ENCODE measurements at places on chromosomes 3 and 15. TPM values are rescaled to one million over a fixed set of nuclear protein-coding genes. Genes with fewer than 3 reads are reported as not detected.

The PLA1A gene
- total RNA-seq = 1.1 TPM

The RPL35A gene
- 1,556 TPM for total RNA-seq

The INKA1 gene
- total RNA-seq = 10.0 TPM

The EAF1 gene
- 19.7 TPM for total RNA-seq

The SLC49A4 gene
- 3.0 TPM for total RNA-seq

The PARP15 gene
- total RNA-seq = 213 TPM

The PTX3 gene
- not detected for total RNA-seq

The MCTP2 gene
- 54.2 TPM for total RNA-seq

The EOMES gene
- total RNA-seq = 0.10 TPM

The PCLAF gene
- 2.0 TPM for total RNA-seq

DNA sequence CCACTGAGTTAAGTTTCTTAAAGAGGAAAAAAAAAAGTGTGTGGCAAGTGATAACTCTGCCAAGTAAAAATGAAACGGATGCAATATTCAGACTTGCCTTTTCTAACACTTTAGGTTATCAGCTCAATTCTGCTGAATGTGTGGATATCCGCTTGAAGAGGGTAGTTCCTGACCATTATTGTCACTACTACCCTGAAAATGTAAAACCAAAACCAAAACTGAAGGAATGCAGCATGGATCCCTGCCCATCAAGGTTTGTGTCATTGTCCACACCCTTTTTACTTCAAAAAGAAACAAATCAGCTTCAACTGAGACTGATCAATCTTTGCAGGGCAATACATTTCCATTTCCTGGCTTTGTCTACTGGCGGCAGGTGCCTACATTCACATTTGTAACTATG is 236.1 kb downstream of the ADAMTSL3 start:
- H3K36me3 ChIP-seq = no peaks in the 10 kb centered on the region
- no peak for DNase-seq

DNA sequence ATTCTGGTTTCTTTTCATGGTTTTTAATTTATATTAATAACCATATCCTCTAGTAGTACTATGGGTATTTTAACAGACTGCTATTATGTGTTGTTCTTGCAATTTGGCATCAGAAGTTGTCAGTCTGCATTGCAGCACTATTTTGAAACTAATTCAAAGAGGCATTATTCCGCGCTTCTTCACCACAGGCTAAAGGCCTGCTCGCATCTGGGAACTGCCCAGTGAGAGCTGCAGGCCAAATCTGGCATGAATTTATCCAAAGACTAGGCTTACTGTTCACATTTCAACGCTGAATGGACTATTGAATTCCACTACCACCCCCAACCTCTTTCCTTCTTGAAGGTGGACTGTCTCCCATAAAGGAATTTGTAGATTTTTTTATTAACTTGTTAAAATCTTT is 310.4 kb upstream of the NR2F2 start:
- no peak for DNase-seq
- H3K4me1 ChIP-seq = no peaks in the 10 kb centered on the region
- no peaks in the 10 kb centered on the region for H3K36me3 ChIP-seq
- no peak overlapping the region for H3K27ac ChIP-seq
- H3K4me3 ChIP-seq = no peak overlapping the region
- no peaks in the 10 kb centered on the region for H3K27me3 ChIP-seq

- no peak overlapping the region for H3K27ac ChIP-seq
- H3K27me3 ChIP-seq = no peaks in the 10 kb centered on the region
- no peaks in the 10 kb centered on the region for H3K4me1 ChIP-seq
- DNase-seq = no peak
- no peak overlapping the region for H3K4me3 ChIP-seq
Observed at GRCh38 chr3:189586941-189587663, 44.1 kb upstream of the TP63 start.

GRCh38 chr15:39756806-39757522 is 25.7 kb downstream of the FSIP1 start:
- no peak overlapping the region for H3K27ac ChIP-seq
- peaks cover 5% of the 10 kb centered on the region for H3K27me3 ChIP-seq
- no peak overlapping the region for H3K4me3 ChIP-seq

DNA sequence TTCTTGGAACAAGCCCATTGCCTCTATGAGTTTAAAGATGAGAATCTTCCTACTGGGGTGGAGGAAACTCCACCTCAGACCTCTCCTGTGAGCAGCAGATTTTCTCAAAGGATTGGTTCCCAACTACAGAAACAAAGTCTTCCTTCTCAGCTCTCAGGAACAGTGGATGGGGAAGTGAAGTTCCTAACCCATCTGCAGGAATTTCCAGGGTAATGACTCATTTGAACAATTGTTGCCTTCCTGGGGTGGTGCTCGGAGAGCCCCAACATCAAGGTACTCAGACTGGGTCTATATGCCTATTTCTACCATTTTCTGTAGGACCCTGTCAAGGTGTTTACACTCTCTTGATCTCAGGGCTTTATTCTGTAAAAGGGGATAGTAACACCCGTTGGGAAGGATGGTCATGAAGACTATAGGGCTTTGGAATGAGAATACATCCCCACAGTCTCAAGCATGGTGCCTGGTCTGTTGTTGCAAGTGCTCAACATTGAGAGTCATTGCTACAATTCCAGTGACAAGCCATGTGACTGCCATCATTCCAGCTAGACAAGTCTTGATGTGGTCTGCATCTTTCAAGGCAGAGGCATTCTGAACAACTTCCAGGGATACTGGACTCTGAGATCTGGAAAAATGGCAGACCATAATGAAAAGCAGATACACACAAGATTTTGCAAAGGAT is 33.0 kb downstream of the TRIM42 start:
- H3K36me3 ChIP-seq = no peaks in the 10 kb centered on the region
- H3K27me3 ChIP-seq = no peaks in the 10 kb centered on the region
- H3K27ac ChIP-seq = no peak overlapping the region
- no peaks in the 10 kb centered on the region for H3K4me1 ChIP-seq

DNA sequence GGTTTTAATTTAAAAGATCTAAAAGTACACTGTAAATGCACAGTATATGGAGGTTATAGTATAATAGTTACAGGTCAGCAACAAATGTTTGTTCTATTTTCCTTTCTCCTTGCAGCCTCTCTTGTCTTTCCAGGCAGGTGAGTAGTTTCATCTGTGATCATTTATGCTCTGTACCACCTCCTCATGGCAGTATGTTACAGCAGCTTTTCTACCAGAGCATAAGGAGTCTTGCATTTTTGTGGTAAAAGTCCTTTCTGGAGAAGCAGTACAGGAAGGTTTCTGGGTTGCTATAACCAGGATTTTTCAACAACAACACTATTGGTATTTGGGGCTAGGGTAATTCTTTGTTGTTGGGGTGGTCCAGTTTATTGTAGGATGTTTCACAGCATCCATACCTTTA is 59.5 kb downstream of the ZNF609 start:
- no peak overlapping the region for H3K27ac ChIP-seq
- no peak overlapping the region for H3K4me3 ChIP-seq
- H3K36me3 ChIP-seq = peaks cover 8% of the 10 kb centered on the region
- DNase-seq = no peak

DNA sequence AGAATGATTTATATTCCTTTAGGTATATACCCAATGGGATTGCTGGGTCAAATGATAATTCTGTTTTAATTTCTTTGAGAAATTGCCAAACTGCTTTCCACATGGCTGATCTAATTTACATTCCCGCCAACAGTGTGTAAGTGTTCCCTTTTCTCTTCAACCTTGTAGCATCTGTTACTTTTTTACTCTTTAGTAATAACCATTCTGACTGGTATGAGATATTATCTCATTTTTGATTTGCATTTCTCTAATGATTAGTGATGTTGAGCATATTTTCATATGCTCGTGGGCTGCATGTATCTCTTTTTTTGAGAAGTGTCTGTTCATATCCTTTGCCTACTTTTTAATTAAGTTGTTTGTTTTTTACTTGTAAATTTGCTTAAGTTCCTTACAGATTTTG is 1264.2 kb downstream of the OTOL1 start:
- H3K4me1 ChIP-seq = no peaks in the 10 kb centered on the region
- no peak overlapping the region for H3K4me3 ChIP-seq
- no peaks in the 10 kb centered on the region for H3K36me3 ChIP-seq
- no peak overlapping the region for H3K27ac ChIP-seq
- no peak for DNase-seq
- no peaks in the 10 kb centered on the region for H3K27me3 ChIP-seq

All from activated B cell treated with CpG ODN at 0.5 μM for 24 hours (primary cell).